ENCODE measurements at places on chromosomes 4 and X.

- DNase-seq: no peak
Observed at GRCh38 chr4:111016416-111016815, 393.5 kb upstream of the PITX2 start.

DNA sequence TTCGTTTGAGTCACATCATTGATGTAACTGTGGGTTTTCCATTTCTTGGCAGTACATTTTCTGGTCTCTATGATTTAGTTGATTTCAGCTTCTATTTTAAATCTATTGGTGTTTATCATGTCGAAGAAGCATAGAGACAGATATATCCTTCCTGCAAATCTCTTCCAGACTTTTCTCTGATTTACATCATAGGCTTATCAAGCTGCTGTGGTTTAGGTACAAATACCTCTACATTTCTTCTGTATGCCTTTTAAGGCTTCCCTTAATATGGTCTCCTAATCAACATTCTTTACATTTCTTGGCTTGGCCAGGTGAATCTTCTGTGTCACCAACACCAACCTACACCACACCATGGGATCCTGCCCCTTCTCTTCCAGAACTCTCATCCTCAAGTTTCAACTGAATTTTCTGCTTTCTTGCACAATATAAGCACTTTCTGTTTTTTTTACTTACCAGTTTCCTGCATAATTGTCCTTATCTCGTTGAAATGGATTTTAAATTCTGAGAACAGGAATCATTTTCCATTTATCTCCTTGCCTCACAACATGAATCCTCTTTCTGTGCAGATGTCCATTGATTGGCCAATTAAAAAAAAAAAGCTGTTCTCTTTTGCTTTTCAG lies 626.9 kb downstream of the ANKRD50 start:
- DNase-seq: no peak

GRCh38 chr4:134961963-134962362 lies 760.4 kb upstream of the PABPC4L start:
- DNase-seq: no peak

DNA sequence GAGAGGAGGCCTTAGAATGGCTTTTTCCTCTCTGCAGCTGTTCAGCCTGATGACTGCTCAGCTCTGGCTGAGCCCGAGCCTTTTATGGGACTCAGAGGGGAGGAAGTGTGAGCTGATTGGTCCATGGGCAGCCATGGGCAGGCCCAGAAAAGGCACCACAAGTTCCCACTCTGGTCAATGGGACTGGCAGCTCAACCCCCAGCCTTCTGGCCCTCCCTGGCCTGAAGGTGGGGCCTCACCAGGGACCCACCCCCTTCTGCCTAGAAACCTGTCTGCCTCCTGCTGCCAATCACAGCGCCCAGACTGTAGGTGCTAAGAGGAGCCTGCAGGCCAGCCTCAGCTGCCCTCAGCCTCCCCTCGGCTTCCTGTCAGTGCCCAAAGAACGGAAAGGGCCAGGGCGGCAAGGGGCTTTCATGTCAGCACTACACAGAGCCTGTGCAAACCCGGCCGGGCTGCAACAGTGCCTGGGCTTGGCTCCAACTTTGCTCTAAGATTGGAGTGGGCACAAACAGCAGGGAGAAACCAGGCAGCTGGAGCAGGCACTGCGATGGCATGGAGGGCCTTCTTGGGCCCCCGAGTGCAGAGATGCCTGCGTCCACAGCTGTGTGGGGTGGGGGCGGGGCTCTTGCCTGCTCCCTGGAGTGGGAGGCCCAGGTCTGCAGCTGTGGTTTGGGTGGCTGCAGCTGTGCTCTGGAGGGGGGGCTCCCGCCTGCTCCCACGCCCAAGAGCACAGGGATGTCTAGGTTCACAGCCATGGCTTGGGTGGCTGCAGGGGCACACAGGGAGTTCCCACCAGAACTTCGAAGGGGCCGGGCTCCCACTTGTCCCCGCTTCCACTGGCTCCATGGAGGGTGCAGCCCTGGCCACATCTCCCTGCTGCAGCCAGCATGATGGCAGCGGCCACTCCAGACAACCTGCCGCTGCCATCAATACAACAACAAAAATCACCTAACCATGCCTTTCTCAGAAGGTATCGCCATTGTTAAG lies 92.6 kb downstream of the NXF2 start:
- DNase-seq: no peak

- DNase-seq: no peak
Observed at GRCh38 chrX:7170898-7171297, 22.9 kb upstream of the PUDP start.

GRCh38 chrX:100680756-100681155 lies 36.8 kb downstream of the SRPX2 start:
- no peak for DNase-seq

GRCh38 chr4:24809376-24809775 lies 14.0 kb downstream of the SOD3 start:
- DNase-seq: no peak

DNA sequence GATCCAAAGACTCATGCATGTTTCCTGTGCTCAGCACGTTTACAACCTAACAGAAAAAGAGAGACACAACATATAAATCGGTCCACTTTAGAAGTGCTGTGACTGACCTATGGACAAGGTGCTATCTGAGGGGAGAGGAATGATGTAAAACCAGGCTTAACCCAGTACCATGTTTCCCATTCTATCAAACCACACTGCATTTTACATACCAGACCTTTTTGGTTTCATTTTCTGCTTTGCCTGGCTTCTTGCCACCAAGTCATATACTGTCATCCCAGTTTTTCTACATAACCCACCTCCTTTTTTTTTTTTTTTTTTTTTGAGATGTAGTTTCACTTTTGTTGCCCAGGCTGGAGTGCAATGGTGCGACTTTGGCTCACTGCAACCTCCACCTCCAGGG lies 82.2 kb downstream of the KLF8 start:
- no peak for DNase-seq

DNA sequence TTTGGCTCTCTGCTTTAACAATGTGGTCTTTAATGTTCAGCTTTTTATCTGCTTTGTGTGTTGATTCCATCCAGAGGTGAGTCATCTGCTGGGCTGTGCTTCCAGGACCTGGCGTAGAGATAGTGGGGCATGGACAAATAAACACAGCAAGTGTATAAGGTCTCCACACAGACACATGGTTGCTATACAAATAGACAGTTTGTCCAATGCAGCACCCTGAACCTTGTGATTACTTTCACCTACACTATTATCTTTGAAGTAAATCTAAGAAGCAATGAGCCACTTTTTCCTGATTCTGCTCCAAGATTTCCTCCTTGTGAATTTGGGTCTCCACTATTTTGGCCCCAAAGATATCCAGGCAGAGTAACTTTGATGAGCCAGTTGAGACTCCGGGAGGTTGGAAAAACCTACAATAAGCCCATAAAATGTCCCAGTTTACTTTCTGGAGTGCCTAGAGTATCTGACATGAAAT lies 12.1 kb downstream of the PPARGC1A start:
- DNase-seq: no peak

DNA sequence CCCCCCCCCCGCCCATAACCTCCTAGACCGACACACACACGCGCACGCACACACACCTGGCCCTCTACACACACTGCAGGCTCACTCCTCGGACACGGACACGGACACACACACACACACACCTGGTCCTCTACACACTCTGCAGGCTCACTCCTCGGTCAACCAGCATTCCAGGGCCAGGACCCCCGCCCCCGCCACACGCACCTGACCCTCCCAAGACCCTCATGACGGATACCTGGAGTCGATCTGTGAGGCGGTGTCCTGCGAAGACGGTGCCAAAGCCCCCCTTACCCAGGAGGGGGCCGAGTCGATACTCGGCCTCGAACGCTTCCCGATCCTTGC lies 552 bp downstream of the PIM2 start:
- no peak for DNase-seq

DNA sequence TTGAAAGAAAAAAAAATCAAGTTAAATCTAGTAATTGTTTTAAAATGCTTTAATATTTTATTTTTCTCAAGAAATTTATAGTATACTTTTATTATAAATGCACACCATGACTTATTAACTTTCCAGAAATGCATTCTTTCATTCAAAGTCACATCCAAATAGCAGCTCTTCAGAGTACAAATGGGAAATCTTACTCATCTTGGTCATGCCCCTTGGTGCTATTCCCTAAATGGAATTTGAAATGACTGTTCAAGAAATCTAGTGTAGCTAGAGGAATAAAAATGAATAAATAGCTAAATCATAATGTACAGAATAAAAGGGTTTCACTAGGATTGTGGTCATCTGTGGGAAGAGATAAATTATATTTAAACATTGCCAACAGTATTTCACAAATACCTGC lies 1139.7 kb downstream of the PCDH18 start:
- no peak for DNase-seq

GRCh38 chr4:138052806-138053632 lies 189.1 kb downstream of the SLC7A11 start:
- no peak for DNase-seq

GRCh38 chr4:966266-967112 lies 6.9 kb downstream of the DGKQ start:
- no peak for DNase-seq

DNA sequence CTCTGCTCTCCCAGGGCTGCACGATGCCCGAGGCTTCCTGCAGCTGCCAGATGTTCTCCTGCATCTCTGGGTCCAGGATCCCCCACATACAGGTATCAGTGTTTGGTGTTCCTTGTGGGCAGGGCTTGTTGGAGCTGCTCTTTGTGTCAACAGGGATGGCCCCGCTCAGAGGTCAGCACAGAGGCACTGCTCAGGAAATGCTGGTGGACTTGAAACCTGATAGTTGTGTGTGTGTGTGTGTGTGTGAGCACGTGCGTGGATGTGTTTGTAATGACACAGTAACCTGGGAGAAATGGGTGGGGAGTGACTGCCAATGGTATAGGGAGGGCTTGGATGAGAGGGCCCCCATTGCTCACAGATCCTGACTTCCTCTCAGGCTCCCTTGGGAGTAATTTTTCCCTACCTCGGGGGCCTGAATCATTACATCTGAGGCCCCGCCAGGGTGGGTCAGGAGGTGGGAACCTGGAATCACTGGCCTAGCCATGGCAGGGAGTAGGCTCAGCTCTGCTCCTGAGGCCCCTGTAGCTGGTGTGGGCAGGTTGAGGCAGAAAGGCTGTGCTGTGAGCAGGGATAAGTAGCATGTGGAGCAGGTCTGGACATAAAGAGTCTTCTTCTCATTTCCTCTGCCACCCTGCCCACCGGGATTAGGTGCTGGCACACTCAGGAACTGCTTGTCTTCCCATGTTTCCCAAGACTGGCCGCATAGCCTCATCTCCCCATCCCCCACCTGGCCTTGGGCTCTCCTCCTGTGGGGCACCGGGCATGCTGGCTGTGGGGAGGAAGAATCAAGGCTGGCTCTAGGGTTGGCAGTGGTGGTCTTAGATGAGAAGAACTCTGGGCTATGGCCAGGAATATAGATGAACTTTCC lies 2.5 kb upstream of the EFNB1 start:
- DNase-seq: no peak

DNA sequence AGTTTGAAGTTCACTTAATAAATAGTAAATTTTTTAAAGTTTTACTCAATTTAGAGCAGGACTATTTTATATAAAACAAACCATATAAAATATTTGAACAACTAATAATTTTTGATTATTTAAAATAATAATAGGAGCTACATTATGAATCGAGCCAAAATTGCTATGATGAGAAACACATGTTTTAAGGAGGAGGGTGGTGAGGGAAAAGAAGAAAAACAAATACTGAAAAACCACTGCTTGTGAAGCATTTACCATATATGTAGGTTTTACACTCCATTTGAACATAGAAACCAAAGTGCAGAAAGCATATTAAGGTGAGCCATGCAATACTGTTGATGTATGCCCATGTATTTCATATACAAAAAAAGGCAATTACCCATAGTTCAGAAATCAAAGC lies 448.9 kb downstream of the FSTL5 start:
- DNase-seq: no peak

- no peak for DNase-seq
Observed at GRCh38 chr4:183082053-183082452, 17.0 kb upstream of the WWC2 start.

DNA sequence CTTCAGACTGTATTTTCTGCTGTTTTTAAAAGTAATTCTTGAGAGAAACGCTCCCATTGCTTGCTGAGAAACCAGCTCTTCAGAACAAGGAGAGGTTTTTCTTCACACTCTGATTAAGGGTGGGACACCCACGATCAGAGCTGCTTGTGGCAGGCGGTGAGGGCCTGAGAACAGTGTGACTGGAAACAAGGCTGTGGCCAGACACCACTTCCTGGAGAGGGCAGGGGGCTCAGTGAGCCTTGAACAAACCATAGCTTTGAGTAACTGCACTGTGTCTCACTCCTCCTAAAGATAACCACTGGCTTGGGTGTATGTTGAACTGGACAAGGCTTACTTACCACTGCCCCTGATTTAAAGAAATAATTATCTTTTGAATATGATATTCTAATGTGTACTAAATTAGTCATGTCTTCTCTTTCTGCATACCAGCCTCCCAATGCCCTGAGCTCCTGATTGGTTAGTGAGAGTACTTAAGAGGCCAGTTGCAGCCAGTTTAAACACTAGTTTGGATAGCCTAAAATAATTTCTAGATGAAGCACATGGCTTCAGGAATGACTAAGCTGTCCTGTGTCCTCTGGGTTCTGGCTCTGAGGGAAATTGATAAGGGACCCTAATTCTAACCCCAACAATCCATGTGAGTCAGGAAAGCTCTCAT lies 3.7 kb upstream of the GPR82 start:
- DNase-seq: no peak

DNA sequence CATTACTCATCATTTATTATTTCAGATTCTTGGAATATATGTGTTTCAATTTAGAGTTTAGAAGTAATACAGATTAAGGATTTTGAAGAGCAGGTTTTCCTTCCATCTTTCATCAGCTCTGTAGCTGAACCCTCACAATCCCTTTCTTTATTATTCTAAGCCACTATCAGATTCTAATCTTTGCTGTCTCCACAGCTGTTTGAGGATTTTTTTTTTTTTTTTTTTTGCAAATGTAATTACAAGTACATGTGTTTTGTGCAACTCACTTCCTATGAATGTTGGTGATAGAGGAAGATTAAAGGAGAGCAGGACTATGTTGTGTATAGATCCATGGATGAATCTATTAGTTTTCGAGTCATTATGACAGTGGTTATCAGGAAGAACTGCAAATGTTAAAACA lies 87.4 kb upstream of the TENM3 start:
- DNase-seq: no peak

DNA sequence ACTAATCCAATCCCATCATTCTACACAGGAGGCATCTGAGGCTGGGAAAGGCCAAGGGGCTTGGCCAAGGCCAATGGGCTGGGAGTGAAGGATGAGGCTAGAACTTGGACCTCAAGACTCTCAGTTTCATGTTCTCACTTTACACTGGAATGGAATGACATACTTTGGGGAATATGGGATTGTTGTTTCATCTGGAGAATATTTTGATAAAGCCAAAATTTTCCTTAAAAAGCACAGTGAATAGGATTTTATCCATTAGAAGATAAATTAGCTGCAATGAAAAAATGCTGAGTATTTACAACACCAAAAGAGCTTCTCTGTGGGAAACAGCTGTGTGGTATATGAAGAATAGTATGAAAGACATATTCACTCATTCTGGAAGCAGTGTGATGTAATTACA lies 29.3 kb downstream of the SMIM20 start:
- DNase-seq: no peak

DNA sequence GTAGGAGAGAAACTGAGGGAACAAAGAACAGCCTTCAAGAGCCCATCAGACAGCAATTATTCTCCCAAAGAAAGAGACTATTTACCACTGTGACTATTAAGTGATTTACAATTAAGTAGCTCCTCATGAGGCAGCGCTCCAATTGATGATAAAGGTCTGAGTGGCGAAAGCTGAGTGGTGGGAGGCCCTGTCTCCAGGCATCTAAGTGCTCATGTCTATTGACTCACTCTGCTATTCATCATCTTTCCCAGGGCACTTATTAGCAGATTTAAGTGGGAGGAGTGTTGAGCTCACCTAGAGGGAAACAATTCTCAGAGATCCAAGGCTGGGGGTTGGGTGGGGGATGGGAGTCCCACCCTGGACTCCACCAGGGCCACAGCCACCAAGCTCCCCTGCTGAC lies 23.3 kb downstream of the AMER1 start:
- no peak for DNase-seq
